Naive B cell (primary cell): ENCODE measurements at places on chromosomes 16 and 17. TPM values are rescaled to one million over a fixed set of nuclear protein-coding genes. Genes with fewer than 3 reads are reported as not detected.

The ZMYND15 gene
- polyA plus RNA-seq, result not detected

The MT4 gene
- polyA plus RNA-seq, result not detected

The MMP28 gene
- polyA plus RNA-seq, result 0.21 TPM

The KRT27 gene
- polyA plus RNA-seq, result not detected

The RPGRIP1L gene
- 2.0 TPM for polyA plus RNA-seq

The RNU2-1 gene
- not detected for polyA plus RNA-seq

The HOXB7 gene
- 0.24 TPM for polyA plus RNA-seq

The CENPT gene
- 10.0 TPM for polyA plus RNA-seq

The SDR42E2 gene
- polyA plus RNA-seq, result not detected

DNA sequence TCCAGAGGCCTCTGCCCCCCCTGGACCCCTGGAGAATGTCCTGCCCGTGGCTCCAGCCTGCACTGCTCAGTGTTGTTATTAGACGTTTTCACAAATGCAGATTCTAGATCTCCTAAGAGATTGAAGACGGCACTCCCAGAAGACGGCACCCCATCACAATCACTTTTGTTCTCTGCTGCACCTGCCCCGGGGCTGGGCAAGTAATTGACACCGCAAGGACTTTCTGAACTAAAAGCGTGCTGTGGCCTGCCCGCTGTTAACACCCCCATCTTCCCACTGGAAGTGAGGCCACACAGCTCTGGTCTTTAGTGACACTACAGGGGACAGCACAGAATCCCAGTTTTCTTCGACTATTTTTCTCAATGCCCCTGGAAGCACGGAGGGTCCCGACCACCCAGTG lies 256.9 kb downstream of the ENGASE start:
- DNase-seq, result no peak
- peaks cover 11% of the 10 kb centered on the region for H3K4me1 ChIP-seq
- peaks cover 34% of the 10 kb centered on the region for H3K27me3 ChIP-seq
- peaks cover 7% of the 10 kb centered on the region for H3K36me3 ChIP-seq
- no peak overlapping the region for H3K4me3 ChIP-seq

DNA sequence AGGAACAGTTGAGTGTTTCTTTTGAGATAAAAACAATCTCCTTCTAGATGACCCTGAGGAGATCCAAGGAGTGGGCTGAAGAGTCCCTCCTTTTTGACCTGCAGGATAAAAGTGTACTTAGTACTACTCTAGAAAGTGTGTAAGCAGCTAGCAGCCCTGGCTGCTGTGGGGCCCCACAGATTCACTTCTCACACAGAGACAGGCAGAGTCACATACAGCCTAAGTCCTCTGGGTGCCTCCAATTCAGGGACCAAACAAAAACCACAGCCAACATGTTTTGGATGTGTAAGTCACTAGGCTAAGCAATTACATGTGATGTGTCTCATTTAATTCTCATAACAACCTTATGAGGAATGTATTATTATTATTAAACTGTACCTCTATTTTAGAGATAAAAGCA lies 97.1 kb downstream of the TMEM100 start:
- DNase-seq, result no peak
- H3K27me3 ChIP-seq, result peaks cover 28% of the 10 kb centered on the region
- H3K4me1 ChIP-seq, result no peaks in the 10 kb centered on the region
- H3K27ac ChIP-seq, result no peak overlapping the region

- peaks cover 23% of the 10 kb centered on the region for H3K4me1 ChIP-seq
- H3K27me3 ChIP-seq, result no peaks in the 10 kb centered on the region
- H3K27ac ChIP-seq, result no peak overlapping the region
- DNase-seq, result no peak
Measured at GRCh38 chr17:27536781-27537180, 80.5 kb downstream of the KSR1 start.

- no peak overlapping the region for H3K27ac ChIP-seq
- no peaks in the 10 kb centered on the region for H3K36me3 ChIP-seq
- H3K4me3 ChIP-seq, result no peak overlapping the region
Measured at GRCh38 chr16:73190256-73190655, 142.3 kb upstream of the ZFHX3 start.

GRCh38 chr17:34167354-34167753 lies 87.7 kb upstream of the CCL2 start:
- no peak for DNase-seq
- H3K36me3 ChIP-seq, result no peaks in the 10 kb centered on the region
- H3K4me1 ChIP-seq, result no peaks in the 10 kb centered on the region
- H3K4me3 ChIP-seq, result no peak overlapping the region

- H3K27ac ChIP-seq, result no peak overlapping the region
- H3K36me3 ChIP-seq, result no peaks in the 10 kb centered on the region
- no peaks in the 10 kb centered on the region for H3K4me1 ChIP-seq
- peaks cover 37% of the 10 kb centered on the region for H3K27me3 ChIP-seq
- no peak overlapping the region for H3K4me3 ChIP-seq
- DNase-seq, result no peak
Measured at GRCh38 chr17:49519781-49520180, 24.7 kb downstream of the NGFR start.

GRCh38 chr17:71825687-71826086 lies 295.1 kb upstream of the SOX9 start:
- no peak overlapping the region for H3K27ac ChIP-seq
- H3K4me3 ChIP-seq, result no peak overlapping the region
- no peaks in the 10 kb centered on the region for H3K36me3 ChIP-seq

- DNase-seq, result no peak
- no peak overlapping the region for H3K27ac ChIP-seq
- no peaks in the 10 kb centered on the region for H3K36me3 ChIP-seq
Measured at GRCh38 chr17:68599091-68599490, 2.1 kb downstream of the FAM20A start.

GRCh38 chr16:77288222-77288621 lies 89.0 kb downstream of the SYCE1L start:
- peaks cover 37% of the 10 kb centered on the region for H3K27me3 ChIP-seq
- H3K4me3 ChIP-seq, result no peak overlapping the region
- no peak overlapping the region for H3K27ac ChIP-seq
- no peaks in the 10 kb centered on the region for H3K36me3 ChIP-seq
- no peaks in the 10 kb centered on the region for H3K4me1 ChIP-seq
- DNase-seq, result no peak

GRCh38 chr17:41002814-41003213 lies 3.1 kb upstream of the KRTAP3-2 start:
- H3K27me3 ChIP-seq, result peaks cover 48% of the 10 kb centered on the region
- no peak overlapping the region for H3K4me3 ChIP-seq
- no peak overlapping the region for H3K27ac ChIP-seq
- DNase-seq, result no peak

GRCh38 chr16:87971933-87972332 lies 20.7 kb downstream of the BANP start:
- H3K4me3 ChIP-seq, result no peak overlapping the region
- peak overlapping the region; percentile 71 for H3K27ac ChIP-seq
- no peaks in the 10 kb centered on the region for H3K27me3 ChIP-seq
- H3K36me3 ChIP-seq, result peaks cover 29% of the 10 kb centered on the region
- no peak for DNase-seq

DNA sequence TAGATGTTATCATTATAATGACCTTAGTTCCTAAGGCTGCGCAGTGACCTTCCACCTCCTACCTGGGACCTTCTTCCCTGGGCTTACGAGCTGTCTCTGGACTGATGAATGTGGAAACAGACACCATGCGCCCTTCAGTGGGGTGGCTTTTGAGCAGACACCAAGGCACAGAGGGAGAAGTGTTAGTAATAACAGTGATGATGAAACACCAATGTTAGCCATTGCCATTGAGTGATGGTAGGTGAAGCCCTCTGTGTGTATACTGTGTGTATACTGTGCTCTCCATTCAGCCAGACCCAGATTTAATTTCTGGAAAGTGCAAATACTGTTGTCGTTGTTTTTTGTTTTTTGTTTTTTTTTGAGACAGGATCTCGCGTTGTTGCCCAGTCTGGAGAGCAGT lies 44.5 kb downstream of the CLEC16A start:
- H3K36me3 ChIP-seq, result peaks cover 35% of the 10 kb centered on the region
- no peak overlapping the region for H3K4me3 ChIP-seq
- peaks cover 18% of the 10 kb centered on the region for H3K4me1 ChIP-seq
- no peak overlapping the region for H3K27ac ChIP-seq
- no peaks in the 10 kb centered on the region for H3K27me3 ChIP-seq
- no peak for DNase-seq

GRCh38 chr16:19830902-19831560 lies 53.6 kb downstream of the GPRC5B start:
- peaks cover 7% of the 10 kb centered on the region for H3K4me1 ChIP-seq
- no peak for DNase-seq
- no peak overlapping the region for H3K27ac ChIP-seq
- no peaks in the 10 kb centered on the region for H3K27me3 ChIP-seq

DNA sequence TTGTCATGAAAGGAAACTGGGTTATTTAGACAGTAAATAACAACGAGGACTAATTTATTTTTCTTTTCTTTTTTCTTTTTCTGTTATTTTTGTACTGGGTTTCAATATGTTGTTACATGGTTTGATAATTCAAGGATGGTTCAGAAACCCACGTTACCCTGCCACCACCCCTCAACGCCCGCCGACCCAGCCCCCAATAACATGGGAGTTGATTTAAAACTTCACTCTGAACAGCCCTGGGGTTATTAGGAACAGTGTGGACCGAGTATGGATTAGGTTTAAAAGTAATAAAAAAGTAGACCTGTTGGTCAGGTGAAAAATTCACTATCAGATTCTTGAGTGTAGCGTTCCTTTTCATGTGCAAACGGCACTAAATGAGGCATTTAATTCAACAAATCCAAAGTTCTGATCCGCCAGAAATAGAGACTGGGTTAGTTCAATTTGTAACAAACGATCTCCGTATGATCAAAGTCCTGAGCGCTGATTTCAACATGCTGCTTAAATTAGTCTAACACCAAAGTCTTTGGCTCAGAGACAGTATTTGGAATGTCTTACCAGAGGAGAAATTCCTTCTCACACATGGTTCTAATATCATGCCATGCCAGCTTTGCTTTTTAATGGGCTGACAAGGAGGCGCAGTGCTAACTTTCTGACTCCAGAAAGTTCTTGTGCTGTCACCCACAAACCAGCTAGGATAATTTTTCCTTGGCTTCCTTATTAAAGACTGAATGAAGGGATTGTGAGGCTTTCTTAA lies 173.1 kb upstream of the IRX3 start:
- DNase-seq, result no peak
- no peaks in the 10 kb centered on the region for H3K36me3 ChIP-seq

DNA sequence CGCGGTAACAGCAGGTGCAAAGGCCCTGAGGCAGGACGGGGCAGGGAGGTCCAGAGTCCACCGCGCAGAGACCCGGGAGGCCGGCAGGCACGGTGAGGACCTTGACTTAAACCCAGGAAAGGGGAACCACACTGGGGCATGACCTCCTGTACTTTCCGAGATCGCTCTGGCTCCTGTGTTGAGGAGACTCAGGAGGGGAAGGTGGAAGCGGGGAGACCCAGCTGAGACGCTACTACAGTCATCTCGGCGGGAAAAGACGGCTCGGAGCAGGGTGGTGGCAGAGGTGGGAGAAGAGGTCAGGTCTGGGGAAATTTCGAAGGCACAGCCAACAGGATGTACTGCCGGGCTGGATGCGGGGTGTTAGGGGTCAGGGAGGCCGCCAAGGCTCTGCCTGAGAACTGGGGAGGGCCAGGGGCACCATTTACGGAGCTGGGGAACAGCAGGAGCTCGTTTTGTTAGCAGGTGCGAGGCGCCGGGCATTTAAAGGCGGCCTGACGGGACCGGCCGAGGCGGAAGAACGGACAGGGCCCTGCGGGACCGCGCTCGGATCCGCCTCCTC lies 22.3 kb downstream of the NPTX1 start:
- H3K27ac ChIP-seq, result peak overlapping the region; percentile 97
- peak overlapping the region; percentile 93 for H3K4me3 ChIP-seq
- H3K4me1 ChIP-seq, result peaks cover 14% of the 10 kb centered on the region

DNA sequence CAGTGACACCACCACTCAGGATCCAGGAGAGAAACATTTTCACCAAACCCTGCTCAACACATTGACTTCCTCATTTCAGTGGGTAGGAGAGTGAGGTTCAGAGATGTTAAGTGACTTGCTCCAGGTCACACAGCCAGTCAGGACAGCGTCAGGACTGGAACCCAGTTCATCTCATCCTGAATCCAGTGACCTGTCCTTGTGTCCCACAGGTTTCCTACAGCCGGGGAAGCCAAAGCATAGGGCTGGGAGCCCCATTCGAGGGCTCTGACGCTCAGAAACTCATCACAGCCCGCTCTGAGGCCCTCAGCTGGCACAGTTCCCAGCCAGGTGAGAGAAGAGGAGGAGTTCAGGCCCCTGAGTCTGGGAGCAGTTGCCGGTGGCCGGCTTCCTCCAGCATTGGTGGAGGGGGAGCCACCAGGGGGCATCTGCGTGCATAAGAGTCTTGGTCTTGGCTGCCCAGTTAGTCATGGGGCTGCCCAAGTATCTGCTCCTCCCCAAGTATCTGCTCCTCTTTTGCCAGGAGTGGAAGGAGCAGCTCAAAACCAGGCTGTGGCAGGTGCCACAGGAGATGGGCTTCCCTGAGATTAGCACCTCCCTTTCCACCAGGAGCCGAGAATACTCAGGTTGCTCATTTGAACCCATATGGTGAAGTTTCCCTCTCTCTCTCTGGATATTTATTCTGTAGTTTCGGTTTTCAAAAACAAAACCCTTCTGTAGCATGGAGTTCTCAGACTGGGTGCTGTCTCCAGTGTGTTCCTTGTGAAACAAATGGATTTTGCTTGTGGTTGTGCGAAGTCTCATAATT lies 56.0 kb downstream of the TNFRSF13B start:
- peak; percentile 14 for DNase-seq
- H3K4me1 ChIP-seq, result peaks cover 4% of the 10 kb centered on the region
- no peak overlapping the region for H3K27ac ChIP-seq
- no peaks in the 10 kb centered on the region for H3K36me3 ChIP-seq

- no peak overlapping the region for H3K27ac ChIP-seq
- no peaks in the 10 kb centered on the region for H3K36me3 ChIP-seq
- DNase-seq, result no peak
- H3K4me1 ChIP-seq, result no peaks in the 10 kb centered on the region
- peaks cover under 1% of the 10 kb centered on the region for H3K27me3 ChIP-seq
Measured at GRCh38 chr16:50408001-50408561, 39.3 kb upstream of the BRD7 start.

DNA sequence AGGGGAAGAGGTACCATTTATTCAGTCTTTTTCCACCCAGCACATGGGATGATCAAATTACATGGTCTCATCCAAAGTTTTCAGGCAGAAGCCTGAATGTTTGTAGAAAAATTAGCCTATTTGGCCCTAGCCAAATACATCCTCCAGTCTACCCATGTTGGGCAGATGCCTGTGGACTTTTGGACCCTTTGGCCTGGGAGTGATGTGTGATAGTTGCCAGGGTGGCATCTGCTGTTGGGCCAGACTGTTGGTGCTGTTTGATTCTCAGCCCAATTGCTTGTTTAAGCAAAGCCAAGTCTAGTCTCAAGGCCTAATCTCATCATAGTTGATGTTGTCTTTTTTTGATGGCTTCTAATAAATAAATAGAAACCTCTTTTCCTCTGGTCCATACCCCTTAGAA lies 419.0 kb downstream of the CDH13 start:
- H3K4me1 ChIP-seq, result no peaks in the 10 kb centered on the region
- no peak for DNase-seq
- H3K4me3 ChIP-seq, result no peak overlapping the region
- no peaks in the 10 kb centered on the region for H3K36me3 ChIP-seq

DNA sequence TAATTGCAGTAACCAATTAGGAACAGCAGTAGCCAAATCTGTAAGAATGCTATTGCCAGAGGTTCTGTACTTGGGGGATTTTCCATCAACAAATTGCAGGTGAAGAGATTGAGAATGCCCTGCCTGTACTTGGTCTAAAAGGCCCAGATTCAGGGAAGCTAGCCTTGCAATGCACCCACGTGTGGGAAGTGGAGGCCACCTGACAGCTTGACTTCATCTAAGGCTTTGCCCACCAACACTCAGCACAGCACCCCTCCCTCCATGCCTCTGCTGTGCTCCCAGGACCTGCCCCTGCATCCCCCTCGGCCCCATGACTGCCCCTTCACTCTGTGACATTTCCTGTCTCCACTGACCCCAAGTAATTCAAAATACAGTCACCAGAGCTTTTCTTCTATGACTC lies 79.1 kb upstream of the CDH5 start:
- no peak for DNase-seq
- peaks cover 8% of the 10 kb centered on the region for H3K27me3 ChIP-seq
- H3K4me1 ChIP-seq, result no peaks in the 10 kb centered on the region
- no peak overlapping the region for H3K27ac ChIP-seq
- H3K36me3 ChIP-seq, result no peaks in the 10 kb centered on the region
